GM18507 (cell line): ENCODE measurements at places on chromosomes 2 and 18.

GRCh38 chr18:58452454-58453166 is 176.3 kb downstream of the ALPK2 start:
- DNase-seq, result no peak

GRCh38 chr2:191061381-191061980 is 47.5 kb upstream of the STAT1 start:
- DNase-seq, result no peak

DNA sequence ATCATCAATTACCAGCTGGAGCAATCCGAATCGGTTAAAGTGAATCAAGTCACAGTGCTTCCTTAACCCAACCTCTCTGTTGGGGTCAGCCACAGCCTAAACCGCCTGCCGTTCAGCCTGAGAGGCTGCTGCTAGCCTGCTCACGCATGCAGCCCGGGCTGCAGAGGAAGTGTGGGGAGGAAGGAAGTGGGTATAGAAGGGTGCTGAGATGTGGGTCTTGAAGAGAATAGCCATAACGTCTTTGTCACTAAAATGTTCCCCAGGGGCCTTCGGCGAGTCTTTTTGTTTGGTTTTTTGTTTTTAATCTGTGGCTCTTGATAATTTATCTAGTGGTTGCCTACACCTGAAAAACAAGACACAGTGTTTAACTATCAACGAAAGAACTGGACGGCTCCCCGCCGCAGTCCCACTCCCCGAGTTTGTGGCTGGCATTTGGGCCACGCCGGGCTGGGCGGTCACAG is 496 bp upstream of the ITGA4 start:
- DNase-seq, result peak; percentile 49

- DNase-seq, result no peak
Measured at GRCh38 chr2:66201242-66201641, 233.7 kb upstream of the MEIS1 start.

- no peak for DNase-seq
Measured at GRCh38 chr2:23801396-23801795, 125.5 kb downstream of the ATAD2B start.

DNA sequence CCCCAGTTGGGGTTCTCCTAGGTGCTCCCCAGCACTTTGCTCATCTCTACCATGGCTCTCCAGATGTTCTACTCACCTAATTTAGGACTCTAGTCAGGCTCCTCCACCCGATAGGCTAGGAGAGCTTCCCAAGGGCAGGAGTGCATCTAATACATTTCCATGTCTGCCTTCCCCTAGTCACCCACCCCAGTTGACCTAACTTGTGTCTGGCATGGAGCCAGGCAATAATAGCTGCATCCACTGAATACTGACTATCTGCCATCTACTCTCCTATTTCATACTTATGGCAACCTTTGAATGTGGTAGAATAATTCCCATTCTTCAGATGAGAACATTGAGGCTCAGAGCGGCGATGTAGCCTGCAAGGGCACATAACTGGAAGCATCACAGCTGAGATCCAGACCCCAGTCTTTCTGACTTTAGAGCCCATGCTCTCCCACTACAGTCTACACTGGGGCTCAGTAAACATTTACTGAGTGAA is 71.8 kb upstream of the YWHAQ start:
- DNase-seq, result no peak

GRCh38 chr18:76528477-76529432 is 33.7 kb upstream of the ZNF516 start:
- DNase-seq, result no peak

- no peak for DNase-seq
Measured at GRCh38 chr2:3595985-3596384, 1.1 kb downstream of the COLEC11 start.

GRCh38 chr18:13261661-13262357 is 43.2 kb downstream of the LDLRAD4 start:
- DNase-seq, result no peak

- DNase-seq, result no peak
Measured at GRCh38 chr2:226076529-226076928, 677.0 kb downstream of the NYAP2 start.

GRCh38 chr2:240507778-240508251 is 50.0 kb downstream of the ANKMY1 start:
- DNase-seq, result no peak

GRCh38 chr18:9740071-9740470 is 32.0 kb downstream of the RAB31 start:
- DNase-seq, result no peak

DNA sequence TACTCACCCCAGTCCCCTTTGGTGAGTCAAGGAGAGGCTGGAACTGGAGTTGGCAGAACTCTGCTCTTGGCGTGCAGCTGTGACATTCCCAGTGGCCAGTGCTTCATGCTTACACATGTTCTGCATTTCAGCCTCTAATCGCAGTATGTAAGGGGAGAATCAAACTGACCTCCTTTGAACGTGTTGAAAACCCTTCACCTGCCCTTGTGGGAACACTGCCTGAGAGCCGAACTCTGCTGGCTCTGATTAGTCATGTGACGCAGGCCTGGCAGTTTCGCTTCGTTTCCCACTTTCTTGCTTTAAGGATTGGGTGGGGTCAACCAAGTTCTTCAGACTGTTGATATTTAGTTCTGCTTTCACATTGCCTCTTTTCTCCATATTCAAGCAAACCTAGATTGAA is 173.8 kb upstream of the BCL2L11 start:
- no peak for DNase-seq

GRCh38 chr2:221034026-221034701 is 537.9 kb downstream of the EPHA4 start:
- no peak for DNase-seq

DNA sequence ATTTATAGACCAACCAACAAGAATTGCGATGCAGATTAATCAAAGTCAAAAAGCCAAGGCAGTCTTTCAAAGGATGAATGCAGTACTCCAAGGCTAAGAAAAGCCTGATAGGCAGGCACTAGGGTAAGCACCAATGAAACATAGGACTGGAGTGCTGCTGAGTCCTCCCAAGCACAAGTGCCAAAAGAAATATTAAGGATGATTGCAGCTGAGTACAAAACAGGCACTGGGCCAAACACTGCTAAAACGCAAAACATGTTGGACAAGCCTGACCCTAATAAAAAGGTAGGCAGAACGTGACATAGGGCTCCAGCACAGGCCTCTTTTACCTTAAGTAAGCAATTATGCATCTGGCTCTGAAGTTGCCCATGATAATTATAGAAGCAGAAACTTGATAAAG is 160.1 kb upstream of the LRP1B start:
- DNase-seq, result no peak

DNA sequence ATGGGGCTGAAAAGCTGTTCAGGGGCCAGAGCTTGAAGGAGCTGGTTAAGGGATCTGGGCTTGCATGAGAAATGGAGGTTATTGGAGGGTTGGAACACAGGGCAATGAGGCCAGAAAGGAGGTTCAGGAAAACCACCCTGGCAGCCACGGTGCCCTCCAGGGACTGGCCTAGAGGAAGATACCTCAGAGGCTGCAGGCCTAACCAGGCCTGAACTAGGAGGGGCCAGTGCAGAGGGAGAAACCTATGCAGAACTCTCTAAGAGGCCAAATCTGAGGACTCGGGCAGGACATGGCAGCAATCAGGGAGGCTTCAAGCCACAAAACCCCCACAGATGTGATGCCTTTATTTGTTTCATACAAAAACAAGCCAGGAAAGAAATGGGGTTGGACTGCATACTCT is 66.8 kb downstream of the BIN1 start:
- no peak for DNase-seq

GRCh38 chr18:54679318-54680149 is 88.5 kb downstream of the DYNAP start:
- DNase-seq, result no peak

DNA sequence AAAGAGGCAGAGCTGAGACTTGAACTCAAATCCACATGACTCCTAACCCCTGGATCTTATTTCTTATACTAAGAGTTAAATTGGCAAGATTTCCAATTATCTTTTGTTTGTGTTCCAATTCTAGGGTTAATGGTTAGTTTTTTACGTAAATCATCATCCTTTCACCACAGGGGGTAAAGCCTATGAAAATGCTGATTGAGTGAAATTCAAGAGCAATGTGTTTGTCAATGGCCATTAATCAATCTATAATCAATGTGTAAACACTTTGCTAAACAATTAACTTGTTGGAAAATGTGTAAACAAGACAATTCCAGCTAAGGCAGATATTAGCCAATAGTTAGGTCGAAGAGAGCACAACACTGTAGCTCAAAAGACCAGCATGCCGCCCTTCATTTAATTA is 376.5 kb upstream of the ACVR2A start:
- no peak for DNase-seq

DNA sequence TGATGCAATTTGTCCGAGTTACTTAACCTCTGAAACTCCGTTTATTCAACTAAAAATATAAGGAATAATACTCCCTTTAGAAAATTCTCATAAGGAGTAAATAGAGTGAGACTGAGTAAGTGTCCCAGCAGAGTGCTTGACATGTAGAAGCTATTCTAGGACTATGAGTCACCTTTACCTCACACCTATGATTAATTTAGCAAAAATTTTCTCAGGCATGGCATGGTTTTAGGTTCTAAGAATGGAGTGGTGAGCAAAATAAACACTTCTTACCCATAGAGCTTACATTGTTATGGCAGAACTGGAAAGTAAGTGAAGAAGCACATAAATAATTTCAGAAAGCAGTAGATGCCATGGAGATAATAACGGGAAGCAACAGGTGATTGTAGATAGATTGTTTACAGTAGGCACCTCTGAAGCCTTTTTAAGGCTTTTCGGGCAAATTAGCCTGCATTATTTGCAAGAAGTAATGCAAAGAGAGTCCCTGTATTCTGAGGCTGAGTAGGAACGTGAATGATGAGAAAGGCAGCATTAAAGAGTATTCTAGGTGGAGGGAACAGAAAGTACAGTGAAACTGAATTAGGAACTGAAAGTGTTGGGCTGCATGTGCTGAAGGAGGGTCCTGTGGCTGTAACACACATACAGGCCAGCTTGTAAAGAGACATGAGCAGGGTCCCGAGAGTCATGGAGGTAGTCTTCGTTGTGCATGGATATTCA is 209.2 kb downstream of the ZNF407 start:
- DNase-seq, result peak; percentile 23

- no peak for DNase-seq
Measured at GRCh38 chr2:210833403-210833802, 277.0 kb downstream of the CPS1 start.
